ENCODE measurements at places on chromosomes 2 and 18. TPM values are rescaled to one million over a fixed set of nuclear protein-coding genes. Genes with fewer than 3 reads are reported as not detected.

The ZNF521 gene
- total RNA-seq, result 6.5 TPM

The EPC2 gene
- 19.9 TPM for total RNA-seq

The SLC23A3 gene
- total RNA-seq, result 1.6 TPM

The PIEZO2 gene
- 0.31 TPM for total RNA-seq

The MAP3K20 gene
- 32.8 TPM for total RNA-seq

The GDF7 gene
- 1.3 TPM for total RNA-seq

The BOLL gene
- total RNA-seq, result not detected

The TUBB8B gene
- total RNA-seq, result not detected

The ZSWIM2 gene
- not detected for total RNA-seq

The NBAS gene
- 88.1 TPM for total RNA-seq

The CCDC121 gene
- total RNA-seq, result 1.8 TPM

The ITGB6 gene
- 0.06 TPM for total RNA-seq

The UNC80 gene
- 0.19 TPM for total RNA-seq

The SLC16A14 gene
- 6.2 TPM for total RNA-seq

The RAB6C gene
- under 0.01 TPM for total RNA-seq

The SKOR2 gene
- total RNA-seq, result not detected

The CYP27A1 gene
- 18.1 TPM for total RNA-seq

The CYP1B1 gene
- 37.8 TPM for total RNA-seq

The THSD7B gene
- 0.40 TPM for total RNA-seq

The AP1S3 gene
- 22.6 TPM for total RNA-seq

The TIGD1 gene
- total RNA-seq, result 2.5 TPM

The BOK gene
- 4.9 TPM for total RNA-seq

The ADI1 gene
- total RNA-seq, result 68.0 TPM

The NGEF gene
- total RNA-seq, result 14.9 TPM

The RBM44 gene
- total RNA-seq, result 0.56 TPM

The GPR75 gene
- 0.79 TPM for total RNA-seq

The HMSD gene
- total RNA-seq, result not detected

The PELI1 gene
- 13.2 TPM for total RNA-seq

The GKN1 gene
- total RNA-seq, result not detected

The REG3G gene
- total RNA-seq, result not detected

The SLC25A12 gene
- total RNA-seq, result 21.4 TPM

The ALK gene
- not detected for total RNA-seq

The CNGA3 gene
- 0.13 TPM for total RNA-seq

Data from aortic smooth muscle cell (primary cell).